A549 treated with CpdA at 1 μM for 4 hours (cell line): ENCODE measurements at places on chromosomes 11 and 22. TPM values are rescaled to one million over a fixed set of nuclear protein-coding genes. Genes with fewer than 3 reads are reported as not detected.

Gene ZP1
- 0.11 to 0.23 TPM (median 0.16 TPM) in 4 of 5 replicates, not detected in the other for total RNA-seq

Gene CASP12
- total RNA-seq: not detected in 5 replicates

Gene TTC36
- 0.16 TPM in 1 of 5 replicates, not detected in the others for total RNA-seq

Gene PTPRCAP
- total RNA-seq: 0.20 to 0.50 TPM (median 0.36 TPM) in 4 of 5 replicates, not detected in the other

Gene NADSYN1
- total RNA-seq: 44.1 to 49.8 TPM (median 46.0 TPM) in 5 replicates

Gene LRRC32
- total RNA-seq: 0.09 to 0.30 TPM (median 0.15 TPM) in 5 replicates
